ENCODE measurements at places on chromosomes 2 and 18.

- H3K36me3 ChIP-seq = no peaks in the 10 kb centered on the region
- no peak within 1 kb of the TSS for H3K4me3 ChIP-seq
- H3K4me1 ChIP-seq = no peaks in the 10 kb centered on the region
- no peaks in the 10 kb centered on the region for H3K27me3 ChIP-seq
These were observed at the start of gene CXCR1 for GRCh38 chr2:218166791-218167190. TSS of gene CXCR1 (minus strand) at chr2:218166962. CDS start at chr2:218165211, 1,751 bp downstream.

DNA sequence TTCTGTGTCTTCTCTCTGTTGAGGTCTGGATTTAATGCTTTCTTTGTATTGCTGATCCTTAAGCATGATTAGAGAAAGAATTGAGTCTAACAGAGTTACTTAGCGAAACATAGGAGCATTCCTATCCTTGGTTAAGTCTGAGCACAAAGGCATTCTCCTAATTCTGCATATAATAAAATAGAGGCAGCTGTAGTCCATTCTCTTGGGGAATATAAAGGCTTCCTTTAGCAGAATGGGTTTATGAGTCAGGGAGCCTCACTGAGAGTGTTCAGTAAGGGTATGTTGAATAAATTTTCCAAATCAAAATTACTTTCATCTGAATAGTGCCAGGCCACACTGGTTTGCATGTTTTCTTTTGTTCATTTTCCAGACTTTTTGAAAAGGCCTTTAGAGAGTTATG, 101.5 kb downstream of the GALNT1 start:
- H3K4me1 ChIP-seq = no peaks in the 10 kb centered on the region
- DNase-seq = no peak
- H3K4me3 ChIP-seq = no peak overlapping the region
- no peaks in the 10 kb centered on the region for H3K36me3 ChIP-seq

DNA sequence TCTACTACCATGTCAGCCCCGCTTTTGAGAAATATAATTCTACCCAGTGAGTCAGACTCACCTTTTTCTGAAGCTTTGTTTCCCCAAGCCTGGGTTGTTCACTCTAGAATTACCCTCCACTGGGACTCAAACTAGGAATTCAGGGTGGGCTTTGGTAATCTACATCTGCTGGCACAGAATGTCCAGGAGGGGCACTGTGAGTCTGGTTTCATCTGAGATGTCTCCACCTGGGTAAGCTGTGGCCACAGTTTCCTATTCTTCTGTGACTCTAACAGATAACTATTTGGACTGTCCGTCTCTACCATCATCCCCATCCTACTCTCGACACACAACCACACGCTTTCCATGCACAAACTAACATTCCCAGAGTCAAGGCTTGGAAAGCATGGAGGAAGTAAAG, 457.2 kb downstream of the STK39 start:
- H3K27ac ChIP-seq = no peak overlapping the region
- no peak overlapping the region for H3K4me3 ChIP-seq
- H3K27me3 ChIP-seq = no peaks in the 10 kb centered on the region
- no peaks in the 10 kb centered on the region for H3K4me1 ChIP-seq

DNA sequence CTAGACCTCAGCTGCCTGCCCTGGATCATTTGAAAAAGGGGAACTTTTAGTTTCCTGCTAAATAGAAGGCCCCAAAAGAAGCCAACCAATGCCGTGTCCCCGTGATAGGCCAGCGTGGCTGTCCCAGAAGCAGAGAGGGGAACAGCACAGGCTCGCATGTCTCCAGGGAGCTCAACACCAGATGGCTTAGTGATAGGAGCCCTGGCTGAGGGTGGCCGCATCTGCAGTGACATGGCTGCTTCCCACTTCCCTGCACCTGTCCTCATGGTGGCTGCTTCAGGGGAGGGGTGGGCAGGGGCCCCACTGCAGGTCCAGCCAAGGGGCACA, 79.6 kb downstream of the MBP start:
- no peak for DNase-seq
- no peaks in the 10 kb centered on the region for H3K27me3 ChIP-seq
- no peak overlapping the region for H3K4me3 ChIP-seq
- H3K27ac ChIP-seq = no peak overlapping the region

DNA sequence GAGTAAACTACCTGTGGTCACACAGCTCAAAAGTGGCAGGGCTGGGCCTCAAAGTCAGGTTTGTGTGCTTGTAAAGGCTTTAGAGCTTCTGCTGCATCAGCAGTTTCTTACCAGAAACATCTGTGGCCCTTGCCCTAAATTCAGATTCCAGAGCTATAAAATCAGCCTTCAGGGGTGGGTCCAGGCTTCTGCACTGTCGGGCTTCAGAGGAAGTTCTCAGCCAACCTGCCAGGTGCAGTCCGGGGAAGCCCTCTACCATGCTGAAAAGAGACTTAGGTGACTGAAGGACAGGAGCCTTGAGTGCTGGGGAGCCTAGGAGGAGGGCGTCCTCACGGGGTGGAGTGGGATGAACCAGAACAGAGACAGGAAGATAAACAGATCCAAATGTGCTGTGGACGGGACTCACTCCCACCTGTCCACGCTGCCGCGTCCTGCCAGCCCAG, 69.9 kb upstream of the HS6ST1 start:
- H3K27me3 ChIP-seq = no peaks in the 10 kb centered on the region
- no peak overlapping the region for H3K27ac ChIP-seq
- no peaks in the 10 kb centered on the region for H3K4me1 ChIP-seq
- no peak for DNase-seq
- H3K4me3 ChIP-seq = no peak overlapping the region
- H3K36me3 ChIP-seq = no peaks in the 10 kb centered on the region
